ENCODE measurements at places on chromosomes 13 and 19. TPM values are rescaled to one million over a fixed set of nuclear protein-coding genes. Genes with fewer than 3 reads are reported as not detected.

The KIR3DL1 gene
- total RNA-seq = not detected

The OR7C1 gene
- not detected for total RNA-seq

The TMEM150B gene
- 2.0 TPM for total RNA-seq

The PDE4A gene
- 11.2 TPM for total RNA-seq

The KL gene
- total RNA-seq = 1.3 TPM

The DZIP1 gene
- 6.9 TPM for total RNA-seq

The VSTM2B gene
- not detected for total RNA-seq

The CEACAM20 gene
- not detected for total RNA-seq

The BRSK1 gene
- 20.4 TPM for total RNA-seq

The RNASEH2A gene
- 4.6 TPM for total RNA-seq

The ZNF836 gene
- 9.4 TPM for total RNA-seq

The ADPRHL1 gene
- total RNA-seq = 320 TPM

The KLK12 gene
- not detected for total RNA-seq

The PSG11 gene
- not detected for total RNA-seq

The CYP4F2 gene
- total RNA-seq = not detected

Measured in right cardiac atrium (tissue), 5 donors.